ENCODE measurements at places on chromosomes 16 and 17.

DNA sequence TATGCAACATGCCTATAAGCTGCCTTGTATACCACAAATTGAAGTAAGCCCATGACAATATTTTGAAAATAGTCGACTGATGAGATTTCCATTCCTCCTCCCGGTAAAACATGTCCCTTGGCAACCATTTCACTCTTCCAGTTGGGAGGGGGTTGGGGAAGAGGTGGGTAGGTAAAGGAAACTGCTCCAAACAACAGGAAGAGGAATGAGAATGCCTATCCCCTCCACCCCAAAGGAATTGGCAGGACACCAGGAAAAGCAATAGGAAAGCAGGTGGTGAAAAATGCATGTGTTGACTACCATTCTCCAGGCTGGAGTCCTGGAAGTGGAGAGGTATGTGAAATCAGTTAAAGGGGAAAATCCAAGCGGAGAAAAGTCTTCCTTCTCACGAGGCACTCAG is 455.9 kb upstream of the PSMD7 start:
- no peak for DNase-seq

GRCh38 chr16:25009822-25010221 is 5.3 kb downstream of the ARHGAP17 start:
- no peak for DNase-seq

- no peak for DNase-seq
Measured at GRCh38 chr17:59668816-59669215, 38.4 kb downstream of the PTRH2 start.

- no peak for DNase-seq
Measured at GRCh38 chr16:9679213-9679767, 502.9 kb downstream of the GRIN2A start.

GRCh38 chr17:57586196-57586740 is 158.8 kb downstream of the CCDC182 start:
- DNase-seq: no peak

GRCh38 chr17:39156491-39156890 is 5.1 kb upstream of the PLXDC1 start:
- no peak for DNase-seq

DNA sequence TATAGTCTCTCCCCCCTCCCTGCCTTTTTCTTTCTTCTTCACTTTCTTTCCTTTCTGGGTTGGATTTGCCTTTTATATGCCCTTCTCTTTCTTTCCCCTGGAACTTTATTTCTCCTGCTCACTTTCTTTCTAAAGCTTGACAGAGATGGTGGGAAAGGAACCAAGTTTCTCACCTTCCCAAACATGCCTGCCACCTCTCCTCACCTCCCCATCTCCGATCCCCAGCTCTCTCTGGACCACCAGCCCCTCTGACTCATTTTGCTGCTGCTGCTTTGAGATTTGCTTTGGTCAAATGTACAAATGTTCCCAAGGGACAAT is 6.7 kb upstream of the LHX1 start:
- no peak for DNase-seq

DNA sequence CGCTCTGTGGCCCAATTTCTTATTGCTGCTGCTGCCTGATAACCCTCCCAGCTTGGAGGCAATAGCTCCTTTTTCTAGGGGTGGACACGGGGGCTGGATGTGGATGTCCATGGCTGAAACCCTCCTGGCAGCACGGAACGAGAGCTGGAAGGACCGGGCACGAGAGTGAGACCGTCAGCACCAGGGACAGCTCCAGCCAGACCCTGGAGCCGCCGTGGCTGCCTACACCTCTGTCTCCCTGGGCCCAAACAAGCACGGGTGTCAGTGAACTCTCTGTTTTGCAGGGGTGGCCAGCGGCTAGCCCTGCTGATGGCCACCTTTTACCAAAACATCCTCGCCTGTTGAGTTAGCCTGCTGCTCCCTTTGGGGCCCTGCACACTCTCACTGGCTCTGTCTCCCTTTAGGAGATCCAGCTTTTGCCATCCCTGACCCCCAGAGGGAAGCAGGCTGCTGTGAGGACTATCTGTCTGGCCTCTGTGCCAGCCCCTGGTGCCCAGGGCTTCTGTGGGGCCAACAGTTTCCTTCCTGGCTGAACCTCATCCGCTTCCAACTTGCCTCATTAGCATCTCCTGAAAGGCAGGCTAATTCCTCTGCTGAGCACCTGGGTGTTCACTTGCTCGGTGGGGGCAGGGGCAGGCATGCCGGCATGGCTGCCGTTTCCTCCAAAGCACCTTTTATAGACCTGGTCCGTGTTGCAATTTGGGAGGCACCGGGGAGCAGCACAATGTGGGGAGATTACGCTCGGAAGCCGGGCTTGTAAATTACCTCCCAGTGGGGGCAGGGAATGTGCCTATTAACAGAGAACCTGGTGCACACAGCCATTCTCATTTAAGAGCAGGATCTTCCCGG is 118.1 kb downstream of the ENGASE start:
- no peak for DNase-seq

GRCh38 chr17:45267436-45268055 is 5.7 kb upstream of the SPATA32 start:
- DNase-seq: no peak
